ENCODE measurements at places on chromosomes 7 and 10. TPM values are rescaled to one million over a fixed set of nuclear protein-coding genes. Genes with fewer than 3 reads are reported as not detected.

The CTTNBP2 gene
- total RNA-seq, result 19.3 TPM

The AASS gene
- total RNA-seq, result 231 TPM

The SFRP5 gene
- 530 TPM for total RNA-seq

DNA sequence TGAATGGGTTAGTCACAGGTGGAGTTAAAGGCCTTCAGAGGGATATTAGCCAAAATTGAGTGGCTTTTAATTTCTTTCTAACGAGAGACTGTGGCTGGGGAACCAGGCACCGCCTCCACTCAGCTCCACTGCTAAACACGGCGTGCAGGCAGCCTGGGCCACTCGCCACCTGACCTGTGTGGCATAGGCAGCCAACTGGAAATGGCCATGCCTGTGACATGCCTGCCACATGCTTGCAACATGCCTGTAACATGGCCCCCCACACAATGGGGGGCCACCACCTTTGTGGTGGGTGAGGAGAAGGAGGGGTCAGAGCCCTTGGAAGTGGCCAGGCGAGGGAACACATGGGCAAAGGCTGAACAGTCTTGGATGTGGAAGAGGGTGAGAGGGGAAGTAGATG, 60.1 kb upstream of the PAX2 start:
- no peak for DNase-seq

GRCh38 chr10:7818295-7819120, at the start of gene TAF3:
Gene TAF3 (plus strand): TSS chr10:7818505. CDS start chr10:7818710, 205 bp downstream.
- peak; percentile 77 for DNase-seq

GRCh38 chr10:125392609-125393008, 232.2 kb upstream of the CTBP2 start:
- no peak for DNase-seq

- DNase-seq, result no peak
Measured at GRCh38 chr10:126475074-126475691, 86.9 kb upstream of the ADAM12 start.

DNA sequence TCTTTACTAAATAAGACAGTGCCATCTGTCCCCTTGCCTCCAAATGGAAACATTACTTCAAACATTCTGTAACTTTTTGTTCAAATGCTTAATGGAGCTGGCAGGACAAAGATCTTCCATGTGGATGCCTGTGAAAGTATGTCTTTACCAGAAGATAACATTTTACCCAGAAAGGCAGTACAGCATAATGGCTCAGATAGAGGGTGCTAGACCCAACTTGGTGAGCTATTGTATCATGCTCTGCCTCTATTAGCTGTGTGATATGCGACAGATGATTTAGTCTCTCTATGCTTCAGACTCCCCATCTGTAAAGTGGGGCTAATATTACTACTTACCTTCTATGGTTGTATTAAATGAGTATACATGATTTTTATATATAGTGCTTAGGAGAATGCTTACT, 8.8 kb upstream of the SMKR1 start:
- no peak for DNase-seq

DNA sequence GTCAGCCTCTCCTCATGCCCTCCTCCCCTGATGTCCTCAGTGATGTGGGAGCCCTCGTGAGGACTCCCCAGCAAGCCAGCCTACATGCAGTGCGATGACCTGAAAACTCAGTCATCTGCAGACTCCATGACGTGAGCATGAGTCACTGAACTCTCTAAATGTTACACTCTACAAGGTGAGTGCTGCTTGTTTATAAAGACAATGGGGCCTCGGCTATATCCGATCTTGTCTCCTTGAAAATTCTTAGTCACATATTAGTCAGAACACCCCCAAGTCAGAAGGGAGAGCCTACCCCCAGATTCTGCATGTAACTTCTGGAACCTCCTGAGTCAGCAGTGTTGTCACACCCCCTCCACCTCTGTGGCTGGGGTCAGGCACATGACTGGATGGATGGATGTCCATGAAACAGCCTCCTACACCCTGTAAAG, 673.8 kb downstream of the INHBA start:
- no peak for DNase-seq

GRCh38 chr10:62233356-62234076, 35.1 kb downstream of the RTKN2 start:
- DNase-seq, result no peak

- no peak for DNase-seq
Measured at GRCh38 chr7:4775848-4776623, 613 bp downstream of the AP5Z1 start.

DNA sequence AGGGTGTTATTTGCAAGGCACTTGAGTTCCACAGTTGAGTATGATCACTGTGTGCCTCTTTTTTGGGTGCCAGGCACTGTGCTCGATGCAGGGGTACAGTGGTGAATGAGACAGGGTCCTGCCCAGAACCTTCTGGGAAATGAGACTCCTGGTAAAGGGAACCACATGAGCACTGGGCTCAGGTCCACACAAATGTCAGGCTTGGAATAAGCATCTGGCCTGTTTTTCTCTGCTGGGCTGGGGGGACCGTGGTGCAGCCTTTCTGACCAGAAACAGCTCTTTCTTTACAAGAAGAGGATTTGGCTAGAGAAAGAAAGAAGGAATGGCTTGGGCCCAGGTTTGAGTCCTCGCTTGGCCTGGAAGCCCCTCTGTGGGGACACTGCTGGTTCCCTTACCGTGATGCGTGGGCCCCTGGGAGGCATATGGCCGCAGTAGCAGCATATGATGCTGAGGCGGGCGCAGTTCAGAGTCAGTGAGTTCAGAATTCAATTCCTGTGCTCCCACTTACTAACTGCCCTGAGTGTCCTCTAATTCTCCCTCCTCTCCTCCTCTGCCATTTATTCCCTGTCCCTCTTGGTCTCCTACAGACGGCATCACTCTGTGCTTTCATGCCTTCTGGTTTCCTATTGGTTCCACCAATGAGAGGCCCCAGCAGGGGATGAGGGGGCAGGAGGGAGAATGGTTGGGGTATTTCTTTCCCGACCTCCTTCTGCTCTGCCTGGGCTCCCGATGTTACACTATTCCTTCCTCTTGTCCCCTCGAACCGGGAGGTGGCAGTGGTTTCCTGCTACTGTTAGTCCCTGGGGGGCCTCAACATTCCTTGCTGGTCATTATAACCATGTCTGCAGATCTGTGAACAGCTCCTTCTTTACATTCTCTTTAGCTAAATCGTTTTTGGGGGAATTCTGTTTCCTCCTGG, 9.6 kb upstream of the KCP start:
- no peak for DNase-seq

GRCh38 chr10:19833170-19833824, 17.1 kb downstream of the PLXDC2 start:
- no peak for DNase-seq

DNA sequence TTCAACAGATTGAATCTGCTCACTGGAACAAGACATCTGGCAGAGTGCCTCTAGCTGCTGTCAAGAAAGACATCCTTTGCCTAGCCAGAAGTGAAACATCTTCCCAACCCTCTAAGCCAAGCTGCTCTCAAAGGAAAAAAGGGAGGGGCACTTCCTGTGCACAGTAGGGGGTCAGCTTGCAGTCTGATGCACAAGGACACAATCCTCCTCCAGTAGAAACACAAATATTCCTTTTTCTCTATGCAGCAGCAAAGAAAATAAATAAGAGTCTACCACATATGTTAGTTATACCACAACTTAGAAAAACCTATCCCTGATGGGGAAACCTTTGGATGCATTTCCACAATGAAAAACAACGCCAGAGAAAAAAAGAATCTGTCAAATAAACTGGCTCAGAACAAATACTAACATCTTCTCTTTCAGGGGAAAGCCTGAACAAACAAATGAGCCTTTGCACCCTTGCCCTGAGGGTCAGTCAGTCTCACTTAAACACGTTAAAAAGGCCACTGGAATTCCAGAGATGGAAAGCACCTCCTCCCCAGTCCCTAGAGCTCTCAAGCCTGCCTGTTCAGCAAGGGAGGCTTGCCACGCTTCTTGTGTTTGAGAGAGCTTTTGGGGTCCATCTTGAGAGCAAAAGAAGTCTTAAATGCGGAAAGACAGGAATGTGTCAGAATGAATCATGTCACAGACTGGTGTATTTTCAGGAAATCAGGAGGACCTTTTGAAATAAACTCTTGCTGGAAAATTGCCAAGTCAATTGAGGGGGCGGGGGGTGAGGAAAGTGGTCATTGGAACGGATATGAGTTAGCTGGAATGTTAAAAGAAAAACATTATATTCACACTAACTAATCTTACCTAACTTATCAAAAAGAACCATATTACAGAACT, 7.5 kb downstream of the LAMB1 start:
- DNase-seq, result no peak

DNA sequence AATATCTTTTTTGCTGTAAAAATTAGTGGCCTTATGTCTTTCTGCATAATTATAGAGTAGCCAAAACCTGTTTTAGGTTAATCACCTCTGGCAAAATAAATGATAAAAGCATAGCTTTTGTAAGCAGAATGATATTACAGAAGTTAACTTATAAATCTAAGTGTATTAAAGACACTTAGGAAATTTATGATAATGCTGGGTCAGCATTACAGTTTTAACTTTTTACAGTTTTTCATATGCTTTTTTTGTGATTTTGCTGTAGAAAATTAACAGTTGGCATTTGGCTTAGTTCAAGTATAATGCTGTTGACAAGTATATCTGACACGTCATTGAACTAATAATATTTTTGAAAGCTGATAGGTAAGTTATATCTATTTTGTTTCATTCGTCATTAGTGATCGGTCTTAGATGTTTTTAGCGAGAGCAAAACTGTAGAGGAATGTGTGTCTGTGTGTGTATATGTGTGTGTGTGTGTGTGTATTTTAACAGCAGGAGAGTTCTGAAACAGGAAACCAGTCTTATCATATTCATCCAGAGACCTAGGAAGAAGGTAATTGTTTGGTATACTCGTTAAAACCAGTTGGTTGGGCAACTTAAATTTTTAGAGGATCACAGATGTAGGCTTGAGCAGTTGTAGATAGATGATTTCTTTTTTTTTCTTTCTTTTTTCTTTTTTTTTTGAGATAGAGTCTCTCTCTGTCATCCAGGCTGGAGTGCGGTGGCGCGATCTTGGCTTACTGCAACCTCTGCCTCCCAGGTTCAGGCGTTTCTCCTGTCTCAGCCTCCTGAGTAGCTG, 15.4 kb downstream of the PTEN start:
- DNase-seq, result no peak

DNA sequence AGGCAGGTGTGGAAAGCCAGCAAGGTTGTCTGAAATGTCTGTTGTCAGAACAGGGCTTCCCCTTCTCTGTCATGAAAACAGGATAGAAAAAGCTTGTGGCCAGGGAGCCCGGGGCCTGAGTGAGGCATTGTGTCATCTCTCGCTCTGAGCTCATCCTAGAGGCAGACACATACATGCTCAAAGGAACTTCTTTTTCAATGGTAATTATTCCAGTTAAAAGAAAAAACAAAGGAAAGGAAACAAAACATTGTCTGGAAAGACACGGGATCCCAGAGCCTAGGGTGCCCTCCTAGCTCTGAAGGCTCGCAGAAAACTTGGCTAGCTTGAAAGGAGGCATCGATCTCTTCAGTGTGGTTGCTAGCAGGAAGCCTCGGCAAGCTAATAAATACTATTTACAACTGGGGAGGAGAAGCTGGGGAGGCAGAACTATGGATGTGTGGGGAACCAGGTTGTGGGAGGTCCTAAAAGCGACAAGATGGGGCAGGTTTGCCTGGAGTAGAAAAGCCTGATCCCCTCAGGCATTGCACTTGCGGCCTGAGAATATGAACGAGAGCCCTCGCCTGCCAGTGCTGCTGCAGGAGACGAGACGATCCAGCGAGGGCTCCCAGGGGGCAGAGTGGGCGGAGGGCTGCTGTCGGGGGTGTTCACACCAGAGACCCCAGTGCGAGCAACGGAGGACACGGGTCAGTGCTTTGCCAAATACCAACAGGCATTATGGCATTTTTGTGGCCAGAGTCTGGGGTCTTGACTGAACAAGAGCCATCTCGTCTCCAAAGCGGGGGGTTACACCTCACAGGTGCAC, 32.8 kb upstream of the DGKI start:
- DNase-seq, result no peak

GRCh38 chr7:40802497-40802896, 667.7 kb downstream of the SUGCT start:
- no peak for DNase-seq

GRCh38 chr7:77899516-77899915, 100.9 kb downstream of the PHTF2 start:
- DNase-seq, result no peak

DNA sequence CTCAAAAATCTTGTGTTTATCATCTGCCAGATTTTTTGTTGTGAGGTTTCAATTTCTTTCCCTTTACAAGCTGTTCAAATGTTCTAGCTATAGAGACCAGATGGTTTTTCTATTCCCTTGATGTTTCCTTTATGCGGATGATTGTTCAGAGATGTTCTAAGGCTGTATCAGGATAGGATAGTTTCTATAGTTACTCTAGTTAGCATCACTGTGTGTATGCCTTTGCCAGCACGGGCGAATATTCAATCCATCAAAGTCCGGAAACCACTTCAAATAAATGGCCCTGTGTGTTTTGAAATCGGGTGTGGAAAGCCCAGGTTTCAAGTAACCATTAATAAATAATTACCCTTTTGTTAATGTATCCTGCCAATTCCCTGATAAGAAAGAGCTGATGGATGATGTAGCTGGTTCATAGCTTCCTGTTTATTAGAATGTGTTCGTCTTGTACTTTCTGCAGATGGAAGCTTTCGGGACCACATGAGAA, 149.8 kb upstream of the PRKCQ start:
- no peak for DNase-seq

DNA sequence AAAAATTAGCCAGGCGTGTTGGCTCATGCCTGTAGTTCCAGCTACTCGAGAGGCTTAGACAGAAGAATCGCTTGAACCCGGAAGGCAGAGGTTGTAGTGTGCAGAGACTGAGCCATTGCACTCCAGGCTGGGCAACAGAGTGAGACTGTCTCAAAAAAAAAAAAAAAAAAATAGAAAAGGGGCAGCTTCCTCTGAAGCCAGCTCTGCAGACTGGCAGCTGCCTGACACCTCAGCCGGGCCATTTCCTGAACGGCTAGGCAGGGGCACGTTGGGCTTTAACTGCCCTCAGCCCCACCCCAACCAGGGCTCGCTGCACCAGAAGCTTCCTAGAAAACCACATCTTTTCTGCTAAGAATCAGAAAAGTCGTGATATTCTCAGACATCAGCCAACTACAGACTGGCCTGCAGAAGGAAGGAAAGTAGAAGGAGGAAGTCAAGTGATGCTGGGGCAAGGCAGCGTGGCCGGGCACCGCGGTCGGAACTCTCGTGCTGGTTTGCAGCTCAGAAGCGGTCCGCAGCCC, 38.0 kb downstream of the PRKAG2 start:
- DNase-seq, result no peak

- no peak for DNase-seq
Measured at GRCh38 chr7:138289864-138290263, 170.2 kb upstream of the TRIM24 start.

- DNase-seq, result no peak
Measured at GRCh38 chr10:86163522-86164173, 202.9 kb downstream of the GRID1 start.

- no peak for DNase-seq
Measured at GRCh38 chr7:32916006-32916405, 24.4 kb upstream of the KBTBD2 start.
